ENCODE measurements at places on chromosomes 7 and 10.

DNA sequence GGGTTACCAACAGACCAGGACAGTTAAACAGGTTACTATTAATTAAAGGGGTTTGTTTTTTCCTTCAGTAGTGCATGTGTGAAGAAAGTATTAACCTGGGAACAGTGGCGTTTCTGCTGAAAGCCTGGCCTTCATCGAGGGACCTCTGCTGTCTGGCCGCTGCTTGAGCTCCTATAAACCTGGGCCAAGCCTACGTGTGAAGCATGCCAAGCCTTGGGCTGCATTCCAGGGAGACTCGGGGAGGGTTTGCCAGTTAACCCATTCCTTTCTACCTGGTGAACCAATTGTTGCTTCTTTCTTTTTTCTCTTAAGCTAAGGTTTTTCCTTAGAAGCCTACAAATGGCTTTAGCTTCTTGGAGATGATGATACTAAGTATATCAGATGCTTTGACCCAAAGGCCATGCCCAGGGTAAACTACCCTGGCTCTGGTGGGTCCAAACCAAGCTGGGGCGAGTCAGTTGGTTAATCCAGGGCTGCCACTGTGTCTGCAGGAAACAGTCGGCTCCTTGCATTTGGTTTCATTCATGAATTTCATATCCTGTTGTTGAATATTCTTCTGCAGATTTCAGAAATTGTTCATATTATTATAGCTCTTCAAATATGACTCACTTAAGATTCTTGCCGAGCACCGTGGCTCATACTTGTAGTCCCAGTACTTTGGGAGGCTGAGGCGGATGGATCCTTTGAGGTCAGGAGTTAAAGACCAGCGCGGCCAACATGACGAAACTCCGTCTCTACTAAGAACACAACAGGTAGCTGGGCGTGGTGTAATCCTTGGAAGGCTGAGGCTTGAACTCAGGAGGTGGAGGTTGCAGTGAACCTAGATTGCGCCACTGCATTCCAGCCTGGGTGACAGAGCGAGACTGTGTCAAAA is 23.8 kb downstream of the PFKP start:
- DNase-seq, result no peak

- no peak for DNase-seq
These were observed 469.4 kb downstream of the KCNMA1 start for GRCh38 chr10:77168161-77168560.

GRCh38 chr10:84201682-84202081 is 7.3 kb downstream of the CDHR1 start:
- DNase-seq, result no peak

DNA sequence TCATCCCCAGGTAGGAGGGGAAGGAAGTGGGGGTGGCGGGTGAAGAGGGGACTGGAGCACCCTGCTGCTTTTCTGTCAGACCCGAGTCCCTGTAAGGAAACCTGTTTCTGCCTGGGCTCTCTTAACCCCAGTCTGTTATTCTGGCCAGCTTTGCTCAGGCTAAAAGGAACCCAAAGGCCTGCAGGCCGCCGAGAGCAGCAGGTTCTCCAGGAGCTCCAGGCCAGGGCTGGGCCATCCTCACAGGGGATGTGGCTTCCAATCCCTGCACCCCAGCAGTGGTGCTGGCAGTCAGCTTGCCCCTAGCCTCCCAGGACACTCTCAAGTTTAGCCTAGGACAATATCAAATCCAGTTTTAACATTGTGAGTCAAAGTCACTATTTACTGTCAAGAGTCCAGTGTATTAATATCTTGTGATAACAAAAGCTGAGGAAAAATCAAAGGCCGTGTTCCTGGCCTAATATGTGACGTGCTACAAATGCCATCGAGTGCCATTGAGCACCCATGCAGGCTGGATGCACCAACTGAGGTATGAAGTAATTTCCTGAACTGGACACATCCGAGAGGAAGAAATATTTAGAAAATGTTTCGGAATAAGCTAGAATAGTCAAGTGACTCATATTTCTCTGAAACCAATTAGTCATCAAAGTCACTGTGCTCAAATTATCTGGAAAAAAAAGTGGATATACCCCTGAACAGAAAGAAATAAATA is 7.0 kb downstream of the PKD1L1 start:
- DNase-seq, result no peak

- no peak for DNase-seq
These were observed 3.8 kb downstream of the GPRIN2 start for GRCh38 chr10:46552526-46553237.

DNA sequence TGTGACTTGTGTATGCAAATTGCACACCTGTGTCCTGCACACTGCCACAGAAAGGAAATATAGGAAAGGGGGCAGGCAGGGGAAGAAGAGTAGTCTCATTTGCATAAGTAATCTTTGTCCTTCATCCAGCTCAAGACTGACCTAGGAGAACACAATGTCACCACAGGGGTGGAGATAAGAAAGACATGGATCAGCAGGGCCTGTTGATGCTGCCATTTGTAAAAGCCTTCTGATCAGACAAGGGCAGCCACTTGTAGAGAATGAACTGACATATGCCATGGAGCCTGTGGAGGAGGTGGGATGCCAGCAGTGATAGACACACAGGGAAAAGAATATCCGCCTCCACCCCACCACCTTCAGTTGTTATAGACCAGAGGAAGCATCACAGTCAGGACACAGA is 528.9 kb downstream of the HTR7 start:
- DNase-seq, result no peak

DNA sequence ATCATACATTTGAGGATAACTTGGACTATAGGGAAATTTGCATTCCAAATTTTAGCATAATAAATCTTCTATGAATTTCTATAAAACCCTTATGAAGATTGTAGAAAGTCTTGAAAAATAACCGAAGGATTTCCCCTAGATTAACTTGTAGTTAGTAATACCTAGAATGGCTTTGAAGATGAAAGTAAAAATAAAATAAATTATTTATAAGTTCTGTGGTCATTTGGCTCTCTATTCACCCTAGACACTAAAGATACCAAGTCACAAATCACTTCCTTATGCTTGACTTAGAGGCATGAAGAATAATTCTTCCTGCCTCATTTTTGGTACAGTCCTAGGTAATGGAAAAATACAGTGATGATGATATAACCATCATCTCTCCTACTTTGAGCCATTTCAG is 79.3 kb downstream of the CSTF2T start:
- DNase-seq, result no peak

GRCh38 chr10:88952647-88953111 is at the start of gene ACTA2:
Gene ACTA2 (minus strand): TSS chr10:88952773. CDS start chr10:88948930, 3,843 bp downstream.
- no peak for DNase-seq

DNA sequence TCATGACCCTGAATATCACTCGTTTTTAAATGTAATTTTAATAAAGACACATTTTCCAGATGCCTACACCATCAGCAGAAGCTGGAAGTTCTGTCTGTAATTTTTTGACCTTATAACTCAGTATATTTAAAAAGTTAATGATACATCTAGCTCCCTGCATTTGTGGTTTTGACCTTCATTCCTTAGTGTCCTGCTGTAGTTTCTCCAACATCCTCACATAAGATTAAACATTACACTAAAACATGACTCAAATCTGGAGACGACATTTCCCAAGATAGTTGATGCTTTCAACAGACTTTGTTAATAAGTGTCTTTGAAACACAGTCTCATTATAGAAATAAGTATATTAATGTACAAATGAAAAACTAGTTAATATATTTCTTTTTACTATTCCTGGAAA is 363.1 kb downstream of the POM121L12 start:
- no peak for DNase-seq

- DNase-seq, result no peak
These were observed 26.0 kb downstream of the GSDME start for GRCh38 chr7:24731313-24731712.

DNA sequence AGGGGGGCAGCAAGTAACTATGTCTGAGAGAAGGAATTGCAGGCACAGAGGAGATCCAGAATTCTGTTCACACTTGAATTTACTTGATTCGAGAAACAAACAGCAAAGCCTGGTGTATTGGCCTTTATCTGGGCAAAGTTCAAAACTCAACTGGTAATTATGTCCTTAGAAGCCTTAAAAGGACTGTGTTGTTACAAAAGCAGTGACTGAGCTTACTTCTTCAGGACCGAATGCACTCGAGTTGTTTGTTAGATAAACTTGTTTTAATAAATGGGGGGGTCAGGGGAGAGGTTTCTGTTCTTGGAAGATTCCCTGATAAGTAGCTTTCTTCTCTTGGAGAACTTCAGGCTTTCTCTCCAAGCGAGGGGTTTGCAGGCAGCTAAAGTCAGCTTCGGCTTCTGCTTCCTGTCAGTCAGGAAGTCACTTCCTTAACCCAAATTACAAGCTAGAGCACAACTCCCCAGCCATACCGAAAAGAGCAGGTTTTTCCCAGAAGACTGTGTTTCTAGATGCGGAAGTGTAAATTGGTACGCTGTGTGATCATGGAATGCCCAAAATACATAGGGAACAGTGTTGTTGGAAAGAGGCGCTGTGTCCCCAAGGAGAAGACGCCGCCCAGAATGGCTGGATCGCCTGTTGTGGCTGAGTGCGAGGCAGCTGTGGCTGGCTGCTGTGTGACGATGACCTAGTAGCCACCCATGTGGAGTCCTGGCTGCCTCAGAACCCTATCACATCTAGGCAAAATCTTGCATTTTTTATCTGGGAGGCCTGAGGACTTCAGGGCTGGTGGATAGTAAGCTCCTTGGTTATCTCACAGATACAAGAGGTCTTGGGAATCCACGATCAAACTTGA is 110.4 kb downstream of the TCF7L2 start:
- no peak for DNase-seq

DNA sequence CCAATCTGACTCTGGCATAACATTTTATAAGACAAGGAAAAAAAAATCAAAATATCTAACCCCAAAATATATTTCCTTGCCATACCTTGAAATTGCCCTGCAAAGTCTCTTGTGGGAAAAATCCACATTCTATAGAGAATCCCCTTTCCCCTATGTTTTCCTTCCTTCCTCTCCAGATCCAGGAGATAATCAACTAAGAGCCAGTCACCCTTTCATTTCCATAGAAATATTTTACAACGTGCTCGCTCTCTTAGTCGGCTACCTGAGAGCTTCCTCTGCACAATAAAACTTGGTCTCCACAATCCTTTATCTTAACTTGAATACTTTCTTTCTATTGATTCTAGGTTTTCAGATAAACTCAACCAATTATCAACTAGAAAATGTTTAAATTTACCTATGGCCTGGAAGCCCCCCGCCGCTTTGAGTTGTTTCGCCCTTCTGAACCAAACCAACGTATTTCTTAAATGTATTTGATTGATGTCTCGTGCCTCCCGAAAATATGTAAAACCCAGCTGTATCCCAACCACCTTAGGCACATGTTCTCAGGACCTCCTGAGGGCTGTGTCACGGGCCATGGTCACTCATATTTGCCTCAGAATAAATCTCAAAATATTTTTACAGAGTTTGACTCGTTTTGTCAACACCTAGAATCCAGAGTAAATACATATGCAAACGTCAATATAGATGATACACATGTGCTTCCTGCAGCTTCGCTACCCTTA is 869 bp downstream of the PSAP start:
- DNase-seq, result no peak

DNA sequence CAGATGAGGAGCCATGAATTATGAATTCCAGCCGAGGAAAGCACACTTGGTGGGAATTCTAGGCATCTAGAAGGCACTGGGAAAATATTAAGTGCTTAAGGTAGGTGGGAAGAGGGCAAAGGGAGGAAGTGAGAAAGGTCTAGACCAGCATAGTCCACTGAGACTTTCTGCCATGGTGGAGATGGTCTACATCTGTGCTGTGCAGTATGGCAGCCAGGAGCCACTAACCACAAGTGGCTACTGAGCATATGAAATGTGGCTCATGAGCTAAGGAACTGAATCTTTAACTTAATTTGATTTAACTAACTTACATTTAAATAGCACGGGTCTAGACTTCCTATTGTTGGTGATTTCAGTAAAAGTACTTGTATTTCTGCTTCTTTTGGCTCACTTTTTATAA is 82.5 kb upstream of the SEM1 start:
- DNase-seq, result no peak

GRCh38 chr7:18123508-18124239 is 96.0 kb upstream of the PRPS1L1 start:
- DNase-seq, result no peak

DNA sequence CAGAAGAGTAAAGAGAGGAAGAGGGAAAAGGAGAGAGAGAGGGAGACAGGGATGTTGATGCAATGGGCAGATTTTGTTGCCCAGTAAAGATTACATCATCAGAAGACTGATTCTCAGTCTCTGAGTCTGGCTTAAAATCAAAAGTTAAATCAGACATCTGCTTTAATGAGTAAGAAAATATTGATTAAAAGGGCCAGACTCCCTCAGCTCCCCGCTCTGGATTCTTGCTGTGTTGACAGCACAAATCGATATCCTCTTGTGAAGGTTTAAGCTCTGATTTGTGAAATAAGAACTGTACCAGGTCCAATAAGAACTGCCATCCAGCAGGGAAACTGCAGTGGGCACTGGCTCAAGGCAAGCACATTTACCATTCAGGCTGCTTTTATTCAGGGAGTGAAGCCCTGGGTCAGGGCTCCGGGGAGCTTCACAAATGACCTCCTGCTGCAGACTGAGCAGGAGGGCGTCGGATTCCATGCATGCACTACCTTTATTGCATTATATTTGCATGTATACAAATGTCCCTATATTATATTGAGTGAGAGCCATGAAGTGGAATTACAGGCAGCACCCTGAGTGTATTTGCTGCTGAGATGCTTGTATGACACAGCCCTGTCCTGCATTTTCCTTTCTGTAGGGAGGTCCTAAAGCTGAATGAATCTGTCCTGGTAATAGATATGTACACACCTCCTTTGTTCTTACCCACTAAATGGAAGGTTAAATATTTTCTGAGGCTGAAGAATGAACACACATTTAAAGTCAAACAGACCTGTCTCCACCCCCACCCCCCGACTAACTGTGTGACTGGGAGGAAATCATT is 401.5 kb downstream of the REEP3 start:
- DNase-seq, result no peak

DNA sequence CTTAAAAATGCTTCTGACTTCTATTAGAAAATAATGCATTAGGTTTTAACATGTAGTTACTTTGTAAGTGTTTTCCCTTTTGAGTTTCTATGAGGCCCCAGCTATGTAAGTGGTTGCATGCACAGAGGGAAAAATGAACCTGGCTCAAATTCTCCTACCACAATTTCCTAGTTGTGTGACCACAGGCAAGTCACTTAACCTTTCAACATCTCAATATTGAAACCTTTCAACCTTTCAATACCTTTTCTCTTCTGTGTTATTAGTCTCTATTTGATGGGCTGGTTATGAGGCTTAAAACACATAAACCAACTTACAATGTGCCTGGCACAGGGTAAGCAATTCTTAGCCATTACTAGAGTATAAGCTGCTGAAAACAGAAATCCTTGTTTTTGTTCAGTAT is 203.0 kb downstream of the KCND2 start:
- no peak for DNase-seq

- no peak for DNase-seq
These were observed 232.4 kb downstream of the ELMO1 start for GRCh38 chr7:37216156-37216852.

GRCh38 chr7:138116892-138117291 is 40.6 kb downstream of the AKR1D1 start:
- DNase-seq, result no peak

GRCh38 chr10:76270464-76270863 is 839.0 kb downstream of the LRMDA start:
- no peak for DNase-seq

DNA sequence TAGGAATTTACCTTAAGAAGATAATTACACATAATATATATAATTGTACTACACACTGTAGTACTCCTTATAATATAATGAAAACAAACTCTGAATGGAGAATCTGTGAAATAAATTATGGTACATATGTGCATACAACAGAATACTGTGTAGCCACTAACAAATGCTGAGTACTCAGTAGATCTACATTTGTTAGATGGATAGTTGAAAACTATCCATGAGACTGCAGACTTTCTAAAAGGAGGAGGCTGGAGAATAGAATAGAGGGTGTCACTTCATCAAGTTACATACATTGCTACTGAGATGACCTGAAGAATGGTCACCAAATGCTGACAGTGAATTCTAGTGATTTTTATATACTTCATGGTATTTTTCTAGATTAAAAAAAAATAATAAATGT is 68.7 kb upstream of the OGDHL start:
- DNase-seq, result no peak
